B cell (primary cell): ENCODE measurements at places on chromosomes 1 and 21. TPM values are rescaled to one million over a fixed set of nuclear protein-coding genes. Genes with fewer than 3 reads are reported as not detected.

Gene PPIH
- 42.4 and 51.4 TPM in 2 replicates for polyA plus RNA-seq

Gene EDEM3
- polyA plus RNA-seq: 4.3 and 6.2 TPM in 2 replicates

DNA sequence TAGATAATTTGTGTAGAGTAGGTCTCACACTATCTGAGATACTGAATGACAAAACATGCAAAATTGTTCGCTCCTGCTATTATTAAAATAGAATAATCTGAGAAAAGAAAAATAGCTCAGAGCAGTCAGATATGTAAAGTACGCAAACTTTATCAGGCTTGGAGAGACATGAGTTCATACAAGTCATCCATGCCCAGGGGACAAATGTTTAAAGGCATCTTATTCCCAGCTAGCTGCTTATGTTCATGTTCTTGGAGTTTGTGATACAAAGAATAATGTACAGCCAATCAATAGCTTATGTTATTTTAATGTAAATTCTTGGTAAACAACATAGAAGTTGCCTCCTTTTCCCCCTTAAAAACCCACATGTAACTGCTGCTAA, 69.4 kb upstream of the USP25 start:
- no peak for DNase-seq
- no peak overlapping the region for H3K27ac ChIP-seq
- no peak overlapping the region for H3K4me3 ChIP-seq
- H3K4me1 ChIP-seq: no peaks in the 10 kb centered on the region
- H3K36me3 ChIP-seq: no peaks in the 10 kb centered on the region

Gene LCE1C
- not detected in 2 replicates for polyA plus RNA-seq

DNA sequence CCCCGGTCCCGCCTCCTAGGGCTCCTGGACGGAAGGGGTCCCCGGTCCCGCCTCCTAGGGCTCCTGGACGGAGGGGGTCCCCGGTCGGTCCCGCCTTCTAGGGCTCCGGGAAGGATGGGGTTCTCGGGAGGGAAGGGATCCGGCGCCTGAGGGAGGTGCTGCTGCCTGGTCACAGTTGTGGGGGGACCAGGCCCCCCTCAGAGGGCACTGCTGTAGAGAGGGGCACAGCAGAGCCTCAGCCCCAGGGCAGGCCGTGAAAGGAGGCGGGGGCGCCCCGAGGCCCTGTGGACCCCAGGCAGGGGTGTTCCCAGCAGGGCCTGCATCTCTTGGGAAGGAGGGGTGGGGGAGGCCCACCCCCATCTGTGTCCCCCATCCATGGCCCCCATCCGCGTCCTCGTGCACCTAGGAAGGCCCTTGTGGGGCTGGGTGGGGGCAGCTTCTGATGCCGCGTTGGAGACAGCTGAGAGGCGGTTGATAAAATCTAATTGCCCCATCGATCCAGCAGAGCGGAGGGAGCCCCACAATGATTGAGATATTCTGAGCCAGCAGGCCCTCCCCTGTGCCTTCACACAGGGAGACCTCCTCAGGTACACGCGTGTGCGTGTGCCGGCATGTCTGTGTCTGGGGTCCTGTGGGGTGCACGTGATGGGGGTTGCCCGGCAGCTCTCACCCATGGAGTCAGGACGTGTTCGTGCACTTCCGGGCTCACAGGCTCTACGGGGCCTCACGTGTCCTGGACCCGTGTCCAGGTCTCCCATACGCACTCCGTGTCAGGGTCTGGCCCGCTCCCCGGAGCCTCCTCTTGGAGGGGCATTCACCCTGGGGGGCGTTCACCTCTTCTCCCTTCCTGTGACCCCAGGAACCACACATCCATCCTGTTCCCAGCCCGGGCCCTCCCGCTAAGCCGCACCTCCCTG, 12.9 kb downstream of the SAMD11 start:
- H3K27ac ChIP-seq: no peak overlapping the region
- no peaks in the 10 kb centered on the region for H3K36me3 ChIP-seq
- peaks cover 27% of the 10 kb centered on the region for H3K4me1 ChIP-seq
- DNase-seq: no peak

- no peaks in the 10 kb centered on the region for H3K4me1 ChIP-seq
- H3K27me3 ChIP-seq: no peaks in the 10 kb centered on the region
- no peak for DNase-seq
- H3K4me3 ChIP-seq: no peak overlapping the region
Observed at GRCh38 chr1:7581754-7582459, 189.2 kb upstream of the VAMP3 start.

Gene FAM163A
- not detected in 2 replicates for polyA plus RNA-seq

Gene ADAMTS4
- 0.06 and 0.10 TPM in 2 replicates for polyA plus RNA-seq

DNA sequence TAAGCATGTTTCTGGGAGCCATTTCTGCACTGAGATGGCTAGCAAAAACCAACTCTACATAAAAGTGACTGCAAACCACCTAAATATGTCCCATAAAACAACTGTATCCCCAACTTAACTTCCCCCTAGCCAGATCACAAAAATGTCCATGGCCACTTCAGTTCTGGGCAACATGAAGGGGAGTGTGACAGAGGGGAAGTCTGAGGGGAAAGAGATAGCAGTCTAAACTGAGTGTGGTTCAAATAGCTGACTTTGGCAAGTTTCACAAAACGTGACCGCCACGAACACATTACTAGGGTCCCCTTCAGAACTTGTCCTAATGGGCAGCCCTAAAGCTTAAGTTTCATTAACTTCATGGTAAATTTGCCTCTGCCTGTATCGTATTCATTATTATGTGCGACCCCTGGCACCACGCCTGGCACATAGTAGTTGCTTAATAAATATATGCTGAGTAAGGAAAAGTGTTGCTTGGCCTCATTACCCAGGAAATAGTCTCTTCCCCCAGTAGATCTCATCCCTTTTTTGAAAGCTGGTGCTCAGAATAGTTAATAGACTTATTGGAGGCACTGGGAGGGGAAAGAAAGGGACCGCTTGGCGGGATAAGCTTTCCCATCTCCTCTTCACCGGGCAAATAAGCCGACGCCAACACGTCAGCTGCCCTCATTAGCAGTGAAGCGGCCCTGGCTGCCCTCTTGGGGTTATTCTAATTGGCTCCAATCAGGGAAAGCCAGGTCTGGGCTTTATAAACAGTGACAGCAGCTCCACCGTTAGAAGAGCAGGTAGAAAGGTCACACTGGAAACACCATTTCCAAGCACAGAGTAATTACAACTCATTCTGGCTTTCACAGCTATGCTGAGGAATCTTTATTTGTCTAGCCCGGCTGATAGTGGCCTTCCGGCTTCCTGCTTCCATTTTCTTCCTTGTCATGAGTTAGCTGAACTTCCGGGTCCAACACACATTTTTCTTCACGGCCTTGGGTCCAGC, 122.1 kb downstream of the LRIG2 start:
- no peaks in the 10 kb centered on the region for H3K36me3 ChIP-seq
- H3K4me3 ChIP-seq: no peak overlapping the region
- DNase-seq: no peak

GRCh38 chr21:46038871-46039397, 57.4 kb downstream of the COL6A1 start:
- no peaks in the 10 kb centered on the region for H3K36me3 ChIP-seq
- H3K27ac ChIP-seq: no peak overlapping the region
- no peaks in the 10 kb centered on the region for H3K27me3 ChIP-seq

- peaks cover 8% of the 10 kb centered on the region for H3K4me1 ChIP-seq
- H3K36me3 ChIP-seq: no peaks in the 10 kb centered on the region
- no peaks in the 10 kb centered on the region for H3K27me3 ChIP-seq
Observed at GRCh38 chr1:7786795-7787194, 2.7 kb downstream of the PER3 start.

DNA sequence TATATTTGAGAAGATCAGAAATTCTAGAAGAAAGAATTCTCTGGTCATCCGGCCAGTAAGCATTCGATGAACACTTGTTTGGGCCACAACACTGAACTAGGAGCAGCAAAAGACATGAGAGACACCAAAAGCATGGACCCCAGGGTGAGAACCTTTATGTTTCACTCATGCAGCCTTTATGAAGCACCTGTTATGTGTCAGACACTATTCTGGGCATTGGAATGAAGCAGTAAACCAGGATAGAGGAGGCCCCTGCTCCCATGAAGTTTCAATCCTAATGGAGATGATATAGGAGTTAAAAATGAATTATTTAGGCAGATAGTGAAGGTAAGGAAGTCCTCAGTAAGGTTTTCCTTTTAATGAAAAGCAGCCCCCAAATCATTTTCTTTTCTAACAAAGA, 43.6 kb downstream of the OLFML3 start:
- no peak for DNase-seq
- H3K36me3 ChIP-seq: no peaks in the 10 kb centered on the region
- no peak overlapping the region for H3K27ac ChIP-seq
- no peaks in the 10 kb centered on the region for H3K27me3 ChIP-seq
- H3K4me3 ChIP-seq: no peak overlapping the region

GRCh38 chr1:30601316-30602085, 121.9 kb downstream of the MATN1 start:
- no peaks in the 10 kb centered on the region for H3K36me3 ChIP-seq
- H3K27ac ChIP-seq: no peak overlapping the region
- no peak for DNase-seq
- no peaks in the 10 kb centered on the region for H3K27me3 ChIP-seq
- no peak overlapping the region for H3K4me3 ChIP-seq

Gene CAPZB
- polyA plus RNA-seq: 104 and 126 TPM in 2 replicates

DNA sequence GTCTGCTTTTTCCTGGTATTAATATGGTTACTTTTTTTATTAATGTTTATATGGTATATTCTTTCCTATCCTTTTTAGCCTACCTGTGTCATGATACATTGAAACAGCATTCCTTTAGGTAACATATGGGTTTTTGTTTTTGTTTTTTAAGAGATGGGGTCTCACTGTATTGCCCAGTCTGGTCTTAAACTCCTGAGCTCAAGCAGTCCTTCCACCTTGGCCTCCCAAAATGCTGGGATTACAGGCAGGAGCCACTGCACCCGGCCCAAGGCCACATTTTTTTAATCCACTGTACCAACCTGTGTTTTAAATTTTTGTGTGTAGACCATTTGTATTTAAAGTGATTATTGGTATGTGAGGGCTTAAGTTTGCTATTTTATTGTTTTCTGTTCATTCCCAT, 43.1 kb downstream of the PKN2 start:
- H3K4me3 ChIP-seq: no peak overlapping the region
- no peak overlapping the region for H3K27ac ChIP-seq
- peaks cover 5% of the 10 kb centered on the region for H3K36me3 ChIP-seq
- no peak for DNase-seq
- H3K4me1 ChIP-seq: peaks cover 6% of the 10 kb centered on the region
- H3K27me3 ChIP-seq: no peaks in the 10 kb centered on the region

GRCh38 chr1:114130213-114130612, 23.5 kb downstream of the SYT6 start:
- no peaks in the 10 kb centered on the region for H3K4me1 ChIP-seq
- no peaks in the 10 kb centered on the region for H3K27me3 ChIP-seq
- no peak for DNase-seq
- no peaks in the 10 kb centered on the region for H3K36me3 ChIP-seq
- no peak overlapping the region for H3K27ac ChIP-seq

- H3K36me3 ChIP-seq: no peaks in the 10 kb centered on the region
- peaks cover 15% of the 10 kb centered on the region for H3K4me1 ChIP-seq
- no peak overlapping the region for H3K27ac ChIP-seq
- DNase-seq: no peak
Observed at GRCh38 chr1:165772739-165773138, 4.1 kb upstream of the TMCO1 start.

Gene LRIG2
- 12.4 and 17.4 TPM in 2 replicates for polyA plus RNA-seq

GRCh38 chr1:226629896-226630550, 81.5 kb downstream of the STUM start:
- DNase-seq: no peak
- H3K27ac ChIP-seq: no peak overlapping the region
- no peaks in the 10 kb centered on the region for H3K36me3 ChIP-seq
- H3K4me1 ChIP-seq: peaks cover 56% of the 10 kb centered on the region
- H3K4me3 ChIP-seq: no peak overlapping the region

DNA sequence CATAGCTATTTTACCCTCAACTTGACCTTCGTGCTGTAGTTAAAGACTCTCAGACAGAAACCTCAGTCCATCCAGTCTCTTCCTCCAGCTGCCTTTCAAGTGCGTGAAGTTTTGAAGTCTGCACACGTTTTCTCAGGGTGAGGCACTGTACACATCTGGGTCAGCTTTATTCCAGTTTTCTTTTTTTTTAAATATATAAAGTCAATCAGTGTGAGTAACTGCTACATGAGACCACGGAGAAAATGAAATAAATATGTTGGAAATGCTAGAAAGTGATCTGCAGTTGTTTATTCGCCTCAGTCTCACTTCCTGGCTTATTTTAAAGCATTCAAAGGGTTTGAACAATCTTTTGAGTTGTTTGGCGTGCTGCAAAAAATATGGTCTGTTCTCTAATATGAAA, 135.7 kb downstream of the ROR1 start:
- H3K36me3 ChIP-seq: no peaks in the 10 kb centered on the region
- H3K27ac ChIP-seq: no peak overlapping the region
- H3K4me3 ChIP-seq: no peak overlapping the region
- no peak for DNase-seq
- no peaks in the 10 kb centered on the region for H3K27me3 ChIP-seq
- no peaks in the 10 kb centered on the region for H3K4me1 ChIP-seq

Gene FCGR3A
- 1.5 and 3.1 TPM in 2 replicates for polyA plus RNA-seq

- no peaks in the 10 kb centered on the region for H3K36me3 ChIP-seq
- H3K4me3 ChIP-seq: no peak overlapping the region
- peaks cover 3% of the 10 kb centered on the region for H3K27me3 ChIP-seq
- no peak overlapping the region for H3K27ac ChIP-seq
- DNase-seq: no peak
- no peaks in the 10 kb centered on the region for H3K4me1 ChIP-seq
Observed at GRCh38 chr1:55825461-55825860, 610.3 kb upstream of the USP24 start.

DNA sequence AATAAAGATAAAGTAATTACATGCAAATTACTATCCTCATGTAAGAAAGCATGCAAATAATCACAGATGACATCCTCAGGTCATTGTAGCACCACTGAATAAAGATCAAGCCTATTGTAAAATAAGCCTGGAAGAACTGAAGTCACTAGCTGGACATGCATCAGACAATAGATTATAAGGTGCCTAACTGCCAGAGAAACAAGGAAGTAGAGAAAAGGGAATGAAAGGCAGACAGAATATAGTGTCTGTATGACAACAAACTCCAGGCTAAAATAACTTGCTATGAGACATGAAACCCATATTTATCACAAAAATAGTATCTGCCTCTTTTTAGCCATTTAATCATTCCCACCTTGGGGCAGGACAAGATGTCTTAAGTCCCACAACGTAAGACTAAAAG, 108.7 kb downstream of the ENAH start:
- no peak overlapping the region for H3K27ac ChIP-seq
- no peak for DNase-seq
- H3K4me1 ChIP-seq: peaks cover 8% of the 10 kb centered on the region
- H3K27me3 ChIP-seq: no peaks in the 10 kb centered on the region
- no peak overlapping the region for H3K4me3 ChIP-seq

DNA sequence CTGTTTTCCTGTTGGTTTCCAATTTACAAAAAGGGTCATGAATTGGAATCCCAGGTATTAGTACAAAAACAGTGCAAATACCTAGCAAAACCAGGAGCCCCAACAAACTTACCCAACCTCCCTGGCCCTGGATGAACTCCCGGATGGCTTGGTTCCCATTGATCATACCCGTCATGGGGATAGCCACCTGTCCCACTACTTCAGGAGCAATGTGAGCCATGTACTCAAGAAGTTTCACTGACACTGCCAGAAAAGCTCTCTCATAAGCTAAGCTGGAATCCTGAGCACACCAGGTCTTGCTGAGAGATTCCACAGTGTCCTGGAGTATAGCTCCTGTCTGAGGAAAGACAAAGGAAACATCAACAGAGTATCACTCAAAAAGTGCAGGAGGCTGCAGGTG, 5.7 kb downstream of the BCL2L15 start:
- no peak for DNase-seq
- H3K4me1 ChIP-seq: no peaks in the 10 kb centered on the region
- peaks cover 2% of the 10 kb centered on the region for H3K36me3 ChIP-seq
- H3K27ac ChIP-seq: no peak overlapping the region

Gene NKAIN1
- 0.04 TPM in 1 of 2 replicates, not detected in the other for polyA plus RNA-seq
